Stimulated activated naive CD4-positive, alpha-beta T cell treated with Interleukin-2 at 50 U/mL for 16 hours (primary cell): ENCODE measurements at places on chromosomes 13 and 19.

GRCh38 chr13:99985886-99986527 lies 4.4 kb downstream of the ZIC2 start:
- DNase-seq, result no peak

DNA sequence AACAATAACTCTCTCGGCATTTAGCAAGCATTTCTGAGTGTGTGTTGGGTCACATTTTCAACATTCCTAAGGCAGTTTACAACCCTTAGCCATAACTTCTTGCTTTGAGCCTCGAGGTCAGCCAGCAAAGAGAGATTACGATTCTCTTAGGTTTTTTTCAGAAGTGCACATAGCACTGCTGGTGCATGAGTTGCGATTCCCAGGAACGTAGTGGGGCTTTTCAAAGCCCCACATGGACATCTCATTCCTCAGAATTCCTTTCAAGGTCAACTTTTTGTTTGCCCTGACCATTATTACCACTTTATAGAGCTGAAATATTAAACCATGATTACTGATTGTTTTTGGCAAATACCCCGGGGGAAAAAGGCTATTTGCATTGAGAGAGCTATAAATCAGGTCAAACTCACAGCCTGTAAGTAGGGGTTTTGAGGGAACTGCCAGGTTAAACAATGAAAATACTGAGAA lies 705.3 kb downstream of the GPC5 start:
- no peak for DNase-seq

DNA sequence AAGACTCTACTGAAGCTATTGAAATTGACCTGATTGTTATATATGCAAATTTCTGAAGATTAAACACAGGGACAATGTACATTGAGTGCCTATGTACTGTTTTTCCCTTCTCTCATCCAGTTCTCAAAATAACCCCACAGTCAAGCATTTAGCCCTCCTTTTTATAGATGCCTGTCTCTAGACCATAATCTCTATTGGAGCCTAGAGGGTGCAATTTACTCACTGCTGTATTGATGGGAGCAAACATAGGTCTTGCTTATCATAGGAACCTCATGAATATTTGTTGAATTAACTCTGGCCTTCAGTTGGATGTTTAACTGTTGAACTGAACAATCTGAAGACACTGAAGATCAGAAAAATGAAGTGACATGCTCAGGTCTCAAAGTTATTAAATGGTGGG lies 183.0 kb downstream of the RFC3 start:
- no peak for DNase-seq

DNA sequence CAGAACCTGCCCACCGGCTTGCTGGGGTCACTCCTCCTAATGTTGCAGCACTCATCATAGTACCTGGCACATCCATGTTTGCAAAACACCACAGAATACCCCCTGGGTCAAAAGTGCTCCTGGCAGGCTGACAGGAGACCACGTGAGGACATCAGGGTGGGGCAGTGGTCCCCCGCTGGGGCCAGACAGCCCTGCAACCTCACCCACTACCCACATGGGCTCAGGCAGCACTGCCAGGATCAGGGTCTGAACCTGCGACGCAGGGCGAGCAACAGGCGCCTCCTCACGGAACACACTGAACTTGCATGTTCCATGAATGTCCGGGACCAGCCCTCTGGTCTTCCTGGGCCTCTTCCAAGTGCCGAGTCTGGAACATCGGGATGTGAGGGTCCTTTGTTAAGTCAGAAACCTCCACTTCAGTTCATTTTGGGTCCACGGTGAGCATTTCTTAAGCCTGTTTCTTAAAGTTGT lies 1.4 kb upstream of the SLC7A9 start:
- no peak for DNase-seq

DNA sequence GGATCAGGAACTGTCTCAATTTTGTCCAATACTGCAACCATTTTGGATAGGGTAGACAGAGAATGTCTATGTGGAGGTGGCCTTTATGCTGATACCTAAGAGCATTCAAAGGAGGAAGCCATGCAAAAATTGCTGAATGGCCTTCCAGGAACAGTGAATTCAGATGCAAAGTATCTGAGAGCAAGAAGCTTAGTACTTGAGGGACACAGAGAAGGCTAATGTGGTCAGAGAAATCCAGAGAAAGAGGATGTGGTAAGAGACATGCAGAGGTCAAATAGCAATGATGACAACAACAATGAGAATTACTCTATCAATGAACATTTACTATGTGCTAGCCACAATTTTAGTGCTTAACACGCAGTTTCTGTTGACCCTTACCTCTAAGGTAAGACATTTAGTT lies 785.6 kb upstream of the KLHL1 start:
- no peak for DNase-seq

DNA sequence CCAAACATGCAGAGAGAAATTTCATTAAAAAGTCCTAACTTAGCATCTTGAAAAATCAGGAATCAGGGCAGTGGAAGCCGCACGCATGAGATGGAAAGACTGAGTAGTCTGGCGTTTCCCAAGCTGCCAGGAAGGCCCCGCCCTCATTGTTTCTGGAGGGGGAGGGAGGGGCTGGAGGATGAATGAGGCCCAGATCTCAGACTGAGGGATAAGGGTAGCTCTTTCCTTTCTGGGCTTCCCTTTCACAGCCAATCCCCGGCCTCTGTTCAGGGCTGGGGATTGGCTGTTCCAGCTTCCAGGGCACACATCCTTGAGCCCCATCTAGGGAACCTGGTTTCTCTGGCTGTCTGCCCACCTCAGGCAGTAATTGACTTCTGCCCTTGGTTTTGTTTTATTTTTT lies 7.3 kb downstream of the C19orf53 start:
- no peak for DNase-seq

DNA sequence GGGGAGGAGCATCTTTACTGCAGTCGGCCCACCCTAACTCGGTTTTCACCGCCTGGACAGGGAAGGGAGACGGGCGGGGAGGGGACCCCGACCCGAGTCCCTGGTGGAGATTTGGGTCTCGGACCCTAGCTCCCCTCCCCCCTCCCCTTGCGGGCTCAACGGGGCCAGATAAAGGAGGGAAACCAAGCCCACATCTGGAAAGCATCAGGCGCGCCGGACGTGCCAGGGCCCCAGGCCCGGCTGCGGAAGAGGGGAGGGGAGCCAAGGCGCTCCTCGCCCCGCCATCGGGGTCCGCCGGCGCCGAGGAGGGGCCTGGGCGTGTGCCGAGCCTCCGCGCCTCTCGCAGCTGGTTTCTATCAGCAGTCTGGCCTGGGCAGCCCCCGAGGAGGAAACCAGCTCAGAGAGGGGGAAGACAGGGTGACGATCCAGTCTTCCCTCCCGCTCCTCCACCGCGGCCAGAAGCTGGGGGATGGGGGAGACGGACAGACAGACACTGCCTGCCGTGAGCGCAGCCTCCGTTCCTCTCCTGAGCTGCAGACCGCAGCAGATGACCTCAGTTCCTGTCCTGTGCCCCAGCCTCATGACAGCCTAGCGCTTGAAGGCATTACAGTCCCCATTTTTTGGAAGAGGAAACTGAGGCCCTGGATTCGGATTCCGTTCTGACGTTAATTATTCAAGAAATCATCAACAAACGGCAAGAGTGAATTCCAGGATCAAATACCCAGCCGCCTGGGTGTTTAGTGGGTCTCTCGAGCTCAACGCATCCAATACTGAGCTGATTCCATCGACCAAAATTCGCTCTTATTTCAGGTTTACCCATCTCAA lies 3.6 kb upstream of the GNG8 start:
- DNase-seq, result no peak

- DNase-seq, result no peak
These were observed 49.9 kb downstream of the MBD3L2B start for GRCh38 chr19:6971366-6971765.

- DNase-seq, result no peak
These were observed 5.4 kb downstream of the MED16 start for GRCh38 chr19:887599-887998.

DNA sequence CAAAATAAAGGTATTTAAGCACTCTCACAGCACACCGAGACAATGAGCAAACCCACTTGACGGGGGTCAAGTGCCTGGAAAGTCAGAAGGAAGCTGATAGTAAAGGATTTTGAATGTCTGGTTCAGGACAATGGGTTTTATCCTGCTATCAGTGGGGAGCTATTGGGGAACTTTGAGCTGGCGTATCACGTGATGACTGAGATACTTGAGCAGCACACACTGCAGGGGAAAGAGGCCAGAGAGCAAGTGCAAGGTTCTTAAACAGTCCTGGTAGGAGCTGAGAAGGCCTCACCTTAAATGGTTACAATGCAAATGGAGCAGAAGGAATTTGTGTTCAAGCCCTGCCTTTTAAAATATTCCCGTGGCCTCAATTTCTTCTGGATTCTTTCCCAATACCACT lies 225.3 kb downstream of the LACC1 start:
- no peak for DNase-seq

GRCh38 chr13:101144808-101145419 lies 271.4 kb downstream of the NALCN start:
- no peak for DNase-seq

GRCh38 chr13:35478271-35479037 lies 2.0 kb upstream of the MAB21L1 start:
- DNase-seq, result no peak

GRCh38 chr19:8880868-8881488 lies 48.8 kb downstream of the MBD3L1 start:
- DNase-seq, result no peak

DNA sequence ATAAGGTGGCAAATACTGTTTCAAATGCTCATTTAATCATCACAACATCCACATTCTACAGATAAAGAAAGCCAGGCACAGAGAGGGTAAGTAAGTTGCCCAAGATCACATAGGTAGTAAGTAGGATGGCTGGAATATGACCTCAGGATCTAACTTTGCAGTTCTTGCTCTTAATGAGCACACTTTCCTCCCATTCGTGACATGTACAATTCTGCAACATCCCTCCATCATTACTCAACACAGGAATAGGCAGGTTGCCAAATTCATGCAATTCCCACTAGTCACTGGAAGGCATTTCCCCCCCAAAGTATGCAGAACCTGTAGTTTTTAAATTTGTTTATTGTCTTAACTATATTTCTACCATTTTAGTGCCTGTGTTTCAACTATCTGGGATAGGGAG lies 109.2 kb downstream of the OLFM4 start:
- no peak for DNase-seq

GRCh38 chr19:16106121-16106520 lies 5.6 kb upstream of the RAB8A start:
- no peak for DNase-seq

DNA sequence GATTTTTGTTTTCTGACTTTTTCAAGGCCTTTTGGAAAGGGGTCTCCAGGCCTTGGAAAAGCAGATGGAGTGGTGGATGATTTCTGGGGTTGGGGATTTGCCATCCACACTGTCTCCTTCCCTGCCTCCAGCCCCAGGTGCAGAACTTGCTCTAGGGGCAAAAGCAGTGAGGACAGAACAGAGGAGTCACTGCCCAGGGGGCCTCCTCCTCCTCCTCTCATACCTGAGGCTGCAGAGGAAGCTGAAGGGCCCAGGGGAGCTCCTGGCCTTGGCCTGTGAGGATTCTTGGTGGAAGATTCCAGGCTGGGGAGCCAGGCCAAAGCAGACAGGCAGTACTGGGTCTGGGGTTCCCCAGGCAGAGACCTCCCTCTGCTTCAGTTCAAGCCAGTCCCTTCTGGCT lies 52.3 kb upstream of the URI1 start:
- DNase-seq, result no peak

DNA sequence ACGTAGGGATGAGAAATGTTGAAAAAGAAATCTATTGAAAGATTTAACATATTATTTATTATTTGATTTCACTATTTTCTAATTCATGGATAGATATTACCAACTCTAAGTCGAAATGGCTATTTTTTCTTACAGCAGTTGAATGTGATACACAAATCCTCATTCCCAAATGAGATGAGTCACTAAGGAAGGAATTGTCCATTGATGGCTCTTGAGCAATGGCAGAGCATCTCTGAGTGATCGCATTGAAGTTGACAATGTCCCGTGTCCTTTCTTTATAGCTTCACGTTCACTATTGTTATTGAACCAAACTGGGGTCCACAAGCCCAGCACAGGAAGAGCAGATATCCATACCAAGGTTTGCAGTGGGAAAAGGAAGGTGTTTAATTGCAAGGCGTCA lies 648.3 kb upstream of the SPRY2 start:
- no peak for DNase-seq

- DNase-seq, result no peak
These were observed 4.6 kb downstream of the LRRC4B start for GRCh38 chr19:50563597-50563996.

- no peak for DNase-seq
These were observed 350.7 kb downstream of the LMO7 start for GRCh38 chr13:75986818-75987217.

- DNase-seq, result no peak
These were observed 909.5 kb upstream of the GPC6 start for GRCh38 chr13:92317066-92317465.

DNA sequence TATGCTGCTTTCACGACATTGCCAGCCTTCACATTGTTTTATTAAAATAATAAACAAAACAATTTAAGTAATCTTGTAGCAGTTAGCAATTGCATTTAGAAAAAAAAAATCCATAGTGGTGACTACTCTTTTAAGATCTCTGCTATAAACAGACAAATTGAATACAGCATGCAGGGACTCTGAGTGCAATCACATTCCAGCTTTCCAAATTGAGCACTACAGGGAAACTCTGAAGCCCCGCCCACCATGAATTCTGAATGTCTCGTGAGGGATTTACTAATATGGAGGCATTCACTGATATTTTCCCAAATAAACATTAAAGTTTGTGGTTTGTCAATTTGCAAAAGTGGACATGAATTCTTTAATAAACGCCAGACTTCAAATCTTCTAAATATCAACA lies 698.8 kb downstream of the LIG4 start:
- no peak for DNase-seq

DNA sequence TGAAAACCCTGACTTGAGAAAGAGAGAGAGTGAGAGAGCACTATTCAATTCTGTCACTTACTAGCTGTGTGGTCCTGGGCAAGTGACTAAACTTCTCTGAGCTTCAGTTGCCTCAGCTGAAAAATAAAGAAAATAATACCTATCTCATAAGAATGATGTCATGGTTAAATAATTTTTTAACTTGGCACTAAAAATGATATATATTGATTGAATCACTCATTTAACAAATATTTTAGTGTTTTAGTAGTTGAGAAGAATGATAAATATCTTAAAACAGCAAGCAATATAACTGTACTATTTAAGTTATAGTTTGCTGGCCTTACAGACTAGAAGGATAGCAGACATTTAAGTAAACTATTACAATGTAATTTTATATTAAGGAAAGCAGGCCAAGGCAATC lies 764.2 kb downstream of the DIAPH3 start:
- no peak for DNase-seq

DNA sequence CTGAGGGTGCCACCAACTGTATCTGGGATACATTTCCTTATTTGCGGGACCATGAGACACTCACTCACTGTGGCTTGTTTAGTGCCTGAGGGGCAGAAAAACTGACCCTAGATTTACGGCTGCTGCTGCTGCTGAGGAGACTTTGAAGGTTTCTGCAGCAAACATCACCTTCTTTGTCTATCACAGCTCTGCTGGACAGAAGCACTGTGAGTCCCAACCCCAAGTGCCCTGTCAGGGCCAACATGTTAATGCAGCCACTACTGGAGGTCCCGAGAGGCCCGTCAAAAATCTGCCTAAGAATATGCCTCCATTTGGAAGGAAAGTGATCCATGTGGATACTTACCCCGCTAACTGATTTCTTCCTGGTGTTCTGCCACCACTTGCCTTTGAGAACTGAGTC lies 37.3 kb upstream of the UBL3 start:
- DNase-seq, result no peak

GRCh38 chr13:32984857-32985626 lies 31.2 kb upstream of the KL start:
- no peak for DNase-seq
